Upper lobe of left lung (tissue), 6 donors: ENCODE measurements at places on chromosomes 4 and X. TPM values are rescaled to one million over a fixed set of nuclear protein-coding genes. Genes with fewer than 3 reads are reported as not detected.

Gene ODAPH
- not detected for total RNA-seq

Gene OPHN1
- 40.9 TPM for total RNA-seq

DNA sequence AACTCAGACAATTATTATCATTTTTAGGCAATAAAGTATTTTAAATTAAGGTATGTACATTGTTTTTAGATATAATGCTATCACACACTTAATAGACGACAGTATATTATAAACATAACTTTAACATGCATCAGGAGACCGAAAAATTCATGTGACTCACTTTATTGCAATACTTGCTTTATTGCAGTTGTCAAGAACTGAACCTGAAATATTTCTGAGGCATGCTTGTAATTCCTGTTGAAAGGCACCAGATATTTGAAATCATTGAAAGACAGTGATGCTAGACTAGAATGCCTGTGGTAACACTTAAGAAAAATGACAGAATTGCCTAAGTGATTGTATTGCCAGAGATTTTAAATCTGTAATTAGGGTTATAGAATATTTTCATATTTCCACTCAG is 175.6 kb upstream of the MAGEB2 start:
- no peaks in the 10 kb centered on the region for H3K36me3 ChIP-seq
- no peak overlapping the region for H3K27ac ChIP-seq
- H3K27me3 ChIP-seq: no peaks in the 10 kb centered on the region
- H3K4me3 ChIP-seq: no peak overlapping the region
- no peak for DNase-seq
- H3K4me1 ChIP-seq: no peaks in the 10 kb centered on the region

- no peaks in the 10 kb centered on the region for H3K4me1 ChIP-seq
- H3K27ac ChIP-seq: no peak overlapping the region
Measured at GRCh38 chr4:139511320-139511719, 44.7 kb downstream of the SETD7 start.

Gene CYSLTR1
- 1.0 TPM for total RNA-seq

Gene NWD2
- total RNA-seq: not detected

- no peaks in the 10 kb centered on the region for H3K36me3 ChIP-seq
- H3K4me1 ChIP-seq: no peaks in the 10 kb centered on the region
- no peak overlapping the region for H3K4me3 ChIP-seq
- H3K27me3 ChIP-seq: no peaks in the 10 kb centered on the region
Measured at GRCh38 chr4:159871141-159871540, 768.3 kb downstream of the RAPGEF2 start.

DNA sequence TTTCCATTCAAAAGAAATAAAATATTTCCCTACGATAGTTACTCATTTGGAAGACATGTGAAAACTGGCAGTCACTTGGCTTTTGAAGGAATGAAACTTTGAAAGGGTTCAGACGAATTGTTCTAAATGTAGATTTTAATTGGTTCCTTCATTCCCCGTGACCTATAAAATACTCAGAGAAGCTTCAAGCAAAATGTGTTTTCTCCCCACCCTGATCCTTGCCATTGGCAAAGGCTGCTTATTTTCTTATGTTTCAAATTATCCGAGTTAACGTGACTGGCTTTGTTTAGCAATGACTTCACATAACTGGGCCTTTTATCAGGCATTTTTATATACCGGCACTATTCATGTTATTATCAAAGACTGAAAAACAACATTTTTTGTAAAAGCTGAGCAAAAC is 204.1 kb upstream of the NEIL3 start:
- no peaks in the 10 kb centered on the region for H3K4me1 ChIP-seq
- no peak for DNase-seq
- no peak overlapping the region for H3K27ac ChIP-seq
- no peaks in the 10 kb centered on the region for H3K27me3 ChIP-seq

GRCh38 chr4:146155152-146155724 is 20.3 kb upstream of the LSM6 start:
- H3K27me3 ChIP-seq: no peaks in the 10 kb centered on the region
- DNase-seq: no peak
- H3K4me1 ChIP-seq: no peaks in the 10 kb centered on the region
- no peak overlapping the region for H3K27ac ChIP-seq

DNA sequence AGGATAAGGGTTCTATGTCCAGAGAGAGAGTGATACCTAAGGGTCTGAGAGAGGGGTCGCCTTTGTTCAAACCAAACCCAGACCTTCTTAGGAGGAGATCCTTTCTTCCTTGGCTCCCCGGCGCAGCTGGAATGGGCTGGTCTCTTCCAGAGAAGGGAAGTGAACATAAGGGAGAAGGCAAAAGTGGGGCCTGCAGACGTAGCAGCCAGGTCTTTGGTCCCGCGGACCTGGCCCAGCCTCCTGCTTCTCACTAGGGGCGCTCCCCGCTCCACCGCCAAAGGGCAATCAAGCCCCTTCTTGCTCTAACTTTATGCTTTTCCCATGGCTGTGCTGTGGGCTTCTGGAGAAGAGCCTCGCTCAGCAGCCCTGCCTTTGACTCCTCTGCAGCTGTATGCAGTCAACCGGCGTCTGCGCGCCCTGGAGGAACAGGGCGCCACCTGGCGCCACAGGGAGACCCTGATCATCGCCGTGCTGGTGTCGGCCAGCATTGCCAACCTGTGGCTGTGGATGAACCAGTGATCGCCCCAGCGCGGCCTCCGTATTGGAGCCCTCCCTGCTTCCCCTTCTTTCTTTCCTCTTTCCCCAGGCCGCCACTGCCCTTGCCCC is 6.5 kb downstream of the FATE1 start:
- H3K27me3 ChIP-seq: peaks cover 4% of the 10 kb centered on the region
- H3K4me3 ChIP-seq: no peak overlapping the region

GRCh38 chr4:109588176-109588575 is 28.1 kb downstream of the MCUB start:
- no peak overlapping the region for H3K4me3 ChIP-seq
- peaks cover 4% of the 10 kb centered on the region for H3K4me1 ChIP-seq
- no peaks in the 10 kb centered on the region for H3K36me3 ChIP-seq
- H3K27ac ChIP-seq: no peak overlapping the region

DNA sequence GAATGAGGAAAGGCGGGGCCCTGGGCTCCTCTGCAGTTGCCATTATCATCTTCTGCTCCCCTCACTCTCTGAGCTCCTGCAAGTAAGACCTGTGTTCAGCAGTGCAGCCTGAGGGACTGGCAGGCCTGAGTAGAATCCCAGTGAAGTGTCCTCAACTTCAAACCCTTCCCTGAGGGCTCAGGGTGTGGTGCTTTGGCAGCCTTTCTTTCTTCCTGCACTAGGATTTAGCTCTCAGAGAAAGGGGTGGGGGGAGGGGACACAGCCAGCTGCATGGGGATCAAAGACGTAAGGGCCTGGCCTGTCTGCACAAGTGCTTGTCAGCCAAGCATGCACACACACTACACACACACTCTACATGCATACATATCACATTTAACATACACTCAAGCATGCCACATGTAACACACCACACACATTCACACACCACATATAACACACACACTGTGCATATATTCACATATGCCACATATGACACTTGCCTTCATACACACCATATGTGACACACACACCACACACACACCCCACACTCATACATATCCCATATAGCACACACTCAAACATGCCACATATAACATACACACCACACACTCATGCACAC is 223.4 kb upstream of the RPL34 start:
- no peaks in the 10 kb centered on the region for H3K36me3 ChIP-seq
- H3K4me1 ChIP-seq: no peaks in the 10 kb centered on the region
- no peak overlapping the region for H3K4me3 ChIP-seq
- no peaks in the 10 kb centered on the region for H3K27me3 ChIP-seq

Gene TMEM154
- total RNA-seq: 18.7 TPM

DNA sequence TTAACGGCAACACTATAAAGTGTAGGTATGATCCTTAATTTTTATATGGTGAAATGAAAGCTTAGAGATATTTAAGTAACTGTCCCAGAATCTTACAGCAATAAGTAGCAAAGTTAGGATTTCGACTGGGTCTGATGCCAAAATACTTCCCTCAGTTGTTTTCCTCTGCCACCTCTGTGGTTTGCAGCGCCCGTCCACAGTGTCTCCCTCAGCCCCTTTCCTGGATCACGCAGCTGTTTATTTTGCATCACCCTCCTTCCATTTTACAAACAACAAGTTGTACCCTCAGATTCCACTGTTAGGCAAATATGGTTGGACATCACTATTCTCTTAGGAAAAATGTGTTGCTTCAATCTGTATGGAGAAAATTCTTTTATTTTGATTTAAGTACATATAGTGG is 56.1 kb downstream of the RAPGEF2 start:
- H3K27ac ChIP-seq: no peak overlapping the region
- H3K36me3 ChIP-seq: no peaks in the 10 kb centered on the region
- H3K27me3 ChIP-seq: no peaks in the 10 kb centered on the region
- peaks cover 19% of the 10 kb centered on the region for H3K4me1 ChIP-seq
- no peak overlapping the region for H3K4me3 ChIP-seq

Gene CHRDL1
- total RNA-seq: 68.7 TPM

GRCh38 chrX:120136840-120137239 is 21.1 kb upstream of the RHOXF1 start:
- no peak overlapping the region for H3K4me3 ChIP-seq
- DNase-seq: no peak
- no peak overlapping the region for H3K27ac ChIP-seq
- H3K36me3 ChIP-seq: no peaks in the 10 kb centered on the region

DNA sequence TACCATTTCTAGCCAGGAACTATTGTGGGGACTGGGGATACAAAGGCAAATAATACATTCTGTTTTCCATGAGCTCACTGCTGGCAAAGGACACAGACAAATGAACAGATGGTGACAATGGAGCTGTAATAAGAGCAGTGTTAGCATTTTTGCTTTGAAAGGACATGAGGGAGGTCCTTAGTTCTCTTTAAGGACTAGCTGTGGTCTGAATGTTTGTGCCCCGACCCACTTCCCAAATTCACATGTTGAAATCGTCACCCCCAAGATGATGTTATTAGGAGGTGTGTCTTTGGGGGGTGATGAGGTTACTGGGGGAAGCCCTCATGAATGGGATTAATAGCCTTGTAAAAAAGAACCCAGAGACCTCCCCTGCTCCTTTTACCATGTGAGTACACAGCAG is 30.3 kb downstream of the CCNG2 start:
- H3K36me3 ChIP-seq: no peaks in the 10 kb centered on the region
- no peak overlapping the region for H3K4me3 ChIP-seq
- H3K27ac ChIP-seq: no peak overlapping the region
- DNase-seq: no peak
- no peaks in the 10 kb centered on the region for H3K27me3 ChIP-seq
- no peaks in the 10 kb centered on the region for H3K4me1 ChIP-seq

DNA sequence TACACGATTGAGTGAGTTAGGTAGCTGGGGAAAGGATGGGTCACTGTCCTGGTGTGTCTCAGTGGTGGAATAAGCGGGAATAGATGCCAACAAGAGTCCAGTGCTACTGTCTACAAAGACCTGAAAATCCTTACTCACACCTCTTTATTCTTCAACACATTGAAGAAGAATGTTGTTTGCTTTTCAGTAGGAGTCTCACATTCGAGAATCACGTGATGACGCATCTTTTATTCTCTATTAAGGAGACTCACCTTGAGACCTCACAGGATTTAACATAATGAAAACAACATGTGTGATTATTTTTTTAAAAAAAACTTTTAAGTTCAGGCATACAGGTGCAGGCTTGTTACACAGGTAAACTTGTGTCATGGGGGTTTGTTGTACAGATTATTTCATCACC is 75.2 kb downstream of the CD38 start:
- H3K27ac ChIP-seq: no peak overlapping the region
- H3K4me1 ChIP-seq: no peaks in the 10 kb centered on the region
- no peaks in the 10 kb centered on the region for H3K36me3 ChIP-seq
- no peaks in the 10 kb centered on the region for H3K27me3 ChIP-seq
- H3K4me3 ChIP-seq: no peak overlapping the region

DNA sequence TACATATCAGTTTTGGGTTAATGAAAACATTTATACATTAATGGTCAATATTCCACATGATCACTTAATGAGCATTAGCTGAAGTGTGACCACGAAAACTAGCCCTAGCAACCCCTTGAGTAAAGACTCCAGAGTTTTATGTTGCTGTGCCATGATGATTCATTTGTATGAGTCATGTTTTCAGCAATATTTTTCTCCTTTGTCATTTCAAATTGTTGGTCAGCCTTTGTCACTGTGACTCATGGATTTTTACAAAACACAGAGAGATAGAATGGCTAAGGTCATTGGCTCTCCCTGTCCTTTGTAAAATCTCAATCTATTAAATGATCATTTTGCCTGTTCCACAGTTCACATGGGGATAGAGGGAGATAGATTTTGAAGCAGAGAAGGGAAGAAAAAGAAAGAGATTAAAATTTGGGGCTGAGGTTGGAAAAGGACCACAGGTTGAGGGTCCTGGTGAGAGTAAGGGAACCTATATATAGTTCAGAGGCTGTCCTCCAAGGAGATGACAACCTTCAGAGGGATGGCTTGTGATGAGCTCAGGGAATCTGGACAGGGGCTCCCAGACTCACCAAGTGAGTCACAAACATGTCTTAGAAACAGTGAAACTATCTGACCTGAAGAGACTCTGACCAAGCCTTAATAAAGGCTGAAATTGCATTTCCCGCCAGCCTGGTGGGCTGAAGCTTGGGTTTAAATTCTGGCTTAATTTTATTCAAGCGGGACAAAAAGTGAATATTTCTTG is 25.6 kb downstream of the NR0B1 start:
- H3K4me1 ChIP-seq: no peaks in the 10 kb centered on the region
- no peak overlapping the region for H3K4me3 ChIP-seq
- no peaks in the 10 kb centered on the region for H3K27me3 ChIP-seq

DNA sequence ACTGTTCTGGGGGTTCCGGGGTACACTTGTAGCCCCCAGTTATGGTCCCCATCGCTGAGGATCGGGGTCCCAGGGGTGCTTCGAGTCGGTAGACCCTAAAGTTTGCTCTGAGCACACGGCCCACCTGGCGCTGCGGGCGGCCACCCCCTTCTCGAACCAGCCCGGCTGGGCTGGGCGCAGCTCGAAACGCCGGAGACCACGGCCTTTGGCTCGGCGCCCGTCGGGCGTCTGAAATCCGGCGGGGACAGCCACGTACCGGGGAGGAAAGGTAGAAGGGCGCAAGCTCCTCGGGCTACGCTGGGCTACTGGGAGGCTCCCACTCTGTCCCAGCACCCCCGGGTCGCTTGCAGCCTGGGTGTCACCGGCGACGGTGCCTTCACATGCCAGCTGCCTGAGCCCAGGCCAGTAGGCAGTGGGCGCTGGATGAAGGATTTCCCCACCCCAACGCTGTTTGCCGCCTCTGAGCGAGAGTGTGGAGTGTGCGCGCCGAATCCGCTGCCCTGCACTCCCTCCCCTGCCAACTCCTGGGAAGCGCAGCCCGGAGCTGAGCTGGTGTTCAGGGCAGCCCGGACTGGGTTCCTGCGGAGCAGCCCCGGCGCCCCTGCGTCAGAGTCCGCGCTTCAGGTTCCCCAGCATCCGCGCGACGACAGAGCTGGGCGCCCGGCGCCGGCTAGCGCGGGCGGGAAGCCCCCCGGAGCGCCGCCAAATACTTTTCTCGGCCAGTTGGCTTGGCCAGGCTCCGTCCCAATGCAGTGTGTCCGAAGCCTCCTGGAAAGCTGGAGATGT is 637 bp downstream of the MAMLD1 start:
- no peaks in the 10 kb centered on the region for H3K27me3 ChIP-seq
- H3K4me1 ChIP-seq: peaks cover 3% of the 10 kb centered on the region
- H3K36me3 ChIP-seq: no peaks in the 10 kb centered on the region

DNA sequence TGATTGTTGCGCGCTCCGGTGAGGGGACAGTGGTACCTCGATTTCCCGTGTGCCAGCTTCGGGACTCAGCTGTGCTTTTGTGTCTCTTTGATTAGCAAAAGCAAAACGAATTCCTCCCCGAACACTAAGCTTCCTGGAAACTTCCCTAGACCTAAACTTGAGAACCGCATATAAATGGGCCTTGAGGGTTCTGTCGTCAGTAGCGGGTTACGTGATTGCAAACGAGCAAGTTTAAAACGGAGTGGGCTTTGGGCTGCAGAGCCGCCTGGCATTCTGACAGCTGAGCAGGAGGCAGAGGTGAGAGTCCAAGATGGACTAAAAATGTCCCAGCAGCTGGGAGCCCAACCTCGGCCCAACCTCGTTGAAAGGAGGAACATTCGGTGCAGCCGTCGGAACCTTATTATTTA is 1.2 kb upstream of the TAPT1 start:
- DNase-seq: peak; percentile 47
- H3K27me3 ChIP-seq: no peaks in the 10 kb centered on the region
- H3K4me3 ChIP-seq: peak overlapping the region; percentile 96
- H3K27ac ChIP-seq: peak overlapping the region; percentile 100
- H3K36me3 ChIP-seq: no peaks in the 10 kb centered on the region
